ENCODE measurements at places on chromosomes 1 and 21.

GRCh38 chr1:3599286-3599811 is 12.0 kb downstream of the MEGF6 start:
- no peak for DNase-seq

DNA sequence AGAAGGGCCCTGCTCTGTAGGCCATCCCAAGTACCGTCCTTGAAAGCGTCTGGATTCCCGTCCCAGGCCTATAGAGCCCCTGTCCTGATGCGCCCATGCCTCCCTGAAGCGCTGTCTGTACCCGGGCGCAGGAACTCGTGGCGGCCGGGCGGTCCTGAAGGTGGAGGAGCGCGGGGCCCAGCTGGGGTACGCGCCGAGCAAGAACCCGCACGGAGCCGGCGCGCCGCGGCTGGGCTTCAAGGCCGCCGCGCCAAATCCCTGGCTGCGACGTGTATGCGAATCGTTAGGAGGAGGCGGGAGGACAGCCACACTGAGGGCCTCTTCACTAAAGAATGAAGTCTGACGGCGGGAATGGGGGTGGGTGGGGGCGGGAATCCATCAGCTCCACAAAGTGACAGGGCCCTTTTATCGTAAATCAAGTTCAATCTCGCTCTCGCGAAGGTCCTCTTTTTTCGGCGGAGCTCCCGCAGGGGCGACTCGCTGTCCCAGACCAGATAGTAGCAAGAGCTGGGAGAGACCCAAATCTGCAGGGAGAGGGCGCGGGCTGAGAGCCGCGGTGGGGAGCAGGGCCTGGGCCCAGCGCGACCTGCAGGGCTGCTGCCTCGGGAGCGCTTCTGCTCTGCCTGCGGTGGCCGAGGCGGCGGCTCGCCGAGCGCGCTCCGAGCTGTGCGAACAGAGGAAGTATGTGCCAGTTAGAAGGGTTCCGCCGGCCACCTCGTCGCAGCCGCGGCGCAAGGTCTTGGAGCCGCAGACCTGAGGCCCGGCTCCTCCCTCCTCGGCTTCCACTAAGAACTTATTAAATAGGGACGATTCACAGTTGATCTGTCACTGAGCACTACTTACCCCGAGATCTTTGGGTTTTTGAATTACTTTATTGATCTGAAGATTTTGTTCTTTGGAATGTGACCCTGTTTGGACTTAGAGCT is 10.4 kb downstream of the BARHL2 start:
- peak; percentile 43 for DNase-seq

GRCh38 chr1:22437573-22437972 is 14.1 kb upstream of the ZBTB40 start:
- DNase-seq: no peak

- DNase-seq: no peak
Observed at GRCh38 chr1:236016083-236016482, 48.8 kb downstream of the NID1 start.

GRCh38 chr1:189349607-189350006 is 1128.1 kb downstream of the BRINP3 start:
- no peak for DNase-seq

GRCh38 chr1:99996951-99997350 is 27.2 kb downstream of the SLC35A3 start:
- no peak for DNase-seq

- no peak for DNase-seq
Observed at GRCh38 chr1:208923456-208923855, 660.1 kb upstream of the CAMK1G start.

- no peak for DNase-seq
Observed at GRCh38 chr1:212503714-212504113, 71.0 kb downstream of the NENF start.

GRCh38 chr21:46150491-46151121 is 4.8 kb downstream of the FTCD start:
- no peak for DNase-seq

All from activated naive CD8-positive, alpha-beta T cell treated with anti-CD3 and anti-CD28 coated beads for 36 hours (primary cell).